Activated T-cell treated with anti-CD3 and anti-CD28 coated beads, Interleukin-2, amount 50 U/mL, for 4 hours (primary cell): ENCODE measurements at places on chromosomes 16 and 17. TPM values are rescaled to one million over a fixed set of nuclear protein-coding genes. Genes with fewer than 3 reads are reported as not detected.

The LDHD gene
- total RNA-seq: not detected

- no peak for DNase-seq
Measured at GRCh38 chr16:78976212-78976611, 624.3 kb downstream of the MAF start.

- DNase-seq: no peak
Measured at GRCh38 chr17:60390925-60391470, 935 bp downstream of the USP32 start.

- no peak for DNase-seq
Measured at GRCh38 chr17:70076831-70077230, 1.8 kb downstream of the KCNJ16 start.

The NUPR1 gene
- 0.37 TPM for total RNA-seq

DNA sequence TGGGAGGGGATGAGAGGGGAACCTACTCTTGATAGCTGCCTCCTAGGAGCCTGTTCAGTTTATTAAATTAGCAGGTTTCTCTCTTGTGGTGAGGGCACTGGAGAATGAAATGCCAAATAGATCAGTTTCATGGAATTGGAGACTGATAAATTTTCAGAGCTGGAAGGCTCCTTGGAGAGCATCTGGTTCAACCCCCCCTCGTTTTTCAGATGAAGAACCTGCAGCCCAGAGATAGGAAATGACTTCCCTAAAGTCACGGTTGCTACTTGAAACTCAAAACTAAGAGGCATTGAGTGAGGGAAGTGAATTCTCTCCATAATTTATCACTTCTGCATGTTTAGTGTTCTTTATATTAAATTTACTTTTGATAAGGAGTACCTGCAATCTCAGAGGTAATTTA lies 366.0 kb upstream of the CCL2 start:
- no peak for DNase-seq
